ENCODE measurements at places on chromosomes 12 and 14. TPM values are rescaled to one million over a fixed set of nuclear protein-coding genes. Genes with fewer than 3 reads are reported as not detected.

GRCh38 chr14:30211326-30211725, 283.7 kb upstream of the PRKD1 start:
- no peaks in the 10 kb centered on the region for H3K4me1 ChIP-seq
- no peaks in the 10 kb centered on the region for H3K36me3 ChIP-seq
- no peak overlapping the region for H3K4me3 ChIP-seq
- no peak for DNase-seq
- H3K27me3 ChIP-seq = no peaks in the 10 kb centered on the region
- H3K27ac ChIP-seq = no peak overlapping the region

The SINHCAF gene
- total RNA-seq = 26.2 TPM

The TMEM132C gene
- total RNA-seq = 3.4 TPM

GRCh38 chr12:21614506-21614905, 9.9 kb upstream of the GYS2 start:
- no peak overlapping the region for H3K4me3 ChIP-seq
- H3K27ac ChIP-seq = no peak overlapping the region
- DNase-seq = no peak
- no peaks in the 10 kb centered on the region for H3K36me3 ChIP-seq
- H3K4me1 ChIP-seq = peaks cover 9% of the 10 kb centered on the region

- no peaks in the 10 kb centered on the region for H3K27me3 ChIP-seq
- H3K4me3 ChIP-seq = no peak overlapping the region
- peak overlapping the region; percentile 22 for H3K27ac ChIP-seq
- no peak for DNase-seq
- peaks cover 13% of the 10 kb centered on the region for H3K4me1 ChIP-seq
Measured at GRCh38 chr14:90850487-90850886, 34.3 kb upstream of the TTC7B start.

DNA sequence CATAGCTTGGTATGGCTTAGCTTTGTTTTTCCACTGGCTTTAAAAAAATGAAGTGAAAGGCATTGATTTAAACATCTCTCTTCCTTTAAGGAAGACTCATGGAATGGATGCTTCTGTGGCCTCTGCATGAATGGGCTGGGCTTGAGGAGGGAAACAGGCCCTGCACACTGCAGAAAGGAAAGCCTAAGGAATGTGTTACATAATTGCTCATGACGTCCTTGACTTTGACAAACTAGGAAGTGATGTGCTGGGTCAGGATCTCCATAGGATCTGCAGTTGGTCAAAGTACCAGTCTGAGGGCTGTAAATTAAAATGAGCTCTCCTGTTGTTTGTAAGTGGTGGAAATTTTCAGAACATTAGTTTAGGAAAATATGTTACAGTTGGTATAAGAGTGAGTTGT, 12.7 kb downstream of the SAMD4A start:
- peak overlapping the region; percentile 3 for H3K27ac ChIP-seq
- no peak overlapping the region for H3K4me3 ChIP-seq
- no peaks in the 10 kb centered on the region for H3K27me3 ChIP-seq
- DNase-seq = no peak
- peaks cover 3% of the 10 kb centered on the region for H3K36me3 ChIP-seq

The MSI1 gene
- 0.17 TPM for total RNA-seq
